ENCODE measurements at places on chromosomes 5 and 9. TPM values are rescaled to one million over a fixed set of nuclear protein-coding genes. Genes with fewer than 3 reads are reported as not detected.

DNA sequence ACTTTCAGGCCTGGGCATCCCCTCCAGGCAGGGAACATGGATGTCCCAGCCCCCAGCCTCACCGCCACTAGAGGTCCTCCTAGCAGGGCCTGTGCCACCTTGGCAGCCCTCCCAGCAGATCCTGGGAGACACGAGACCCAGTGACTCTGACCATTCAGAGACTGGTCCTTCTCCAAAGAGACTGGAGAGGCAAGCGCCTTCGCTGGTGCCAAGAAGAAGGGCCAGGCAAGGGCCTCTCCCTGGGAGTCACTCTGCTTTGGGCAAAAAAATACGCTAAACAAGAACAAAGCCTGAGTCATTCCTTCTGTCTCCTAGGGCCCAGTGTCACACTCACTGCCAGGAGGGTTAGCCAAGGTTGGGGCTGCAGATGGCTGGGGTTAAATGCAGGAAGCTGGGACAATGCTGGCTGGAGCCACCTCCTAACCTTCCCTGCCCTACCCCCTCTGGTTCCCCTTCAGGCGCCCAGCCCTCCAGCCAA, 35.3 kb upstream of the SMIM23 start:
- DNase-seq: peak; percentile 89
- H3K27ac ChIP-seq: no peak overlapping the region
- no peak overlapping the region for H3K4me3 ChIP-seq
- H3K4me1 ChIP-seq: peaks cover 12% of the 10 kb centered on the region
- no peaks in the 10 kb centered on the region for H3K36me3 ChIP-seq
- H3K27me3 ChIP-seq: no peaks in the 10 kb centered on the region

GRCh38 chr5:116858705-116859333, 284.2 kb upstream of the SEMA6A start:
- H3K27me3 ChIP-seq: no peaks in the 10 kb centered on the region
- no peaks in the 10 kb centered on the region for H3K36me3 ChIP-seq
- H3K4me3 ChIP-seq: no peak overlapping the region
- no peak for DNase-seq

The SMARCA2 gene
- total RNA-seq: 78.9 TPM

DNA sequence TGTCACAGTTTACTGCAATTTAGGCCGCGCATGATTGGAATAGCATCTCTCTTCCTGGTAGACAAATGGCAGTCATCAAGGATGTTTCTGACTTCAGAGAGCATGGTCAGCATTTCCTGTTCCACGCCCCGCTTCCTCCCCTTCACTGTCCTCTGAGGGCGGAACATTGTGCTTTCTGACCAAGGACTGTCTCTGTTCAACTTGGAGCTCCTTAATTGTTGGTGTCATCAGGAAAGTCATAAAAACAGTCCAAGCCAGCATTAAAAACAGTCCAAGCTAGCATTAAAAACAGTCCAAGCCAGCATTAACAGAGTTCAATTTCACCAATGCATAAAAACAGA, 301.3 kb upstream of the IRX4 start:
- no peak for DNase-seq
- no peaks in the 10 kb centered on the region for H3K27me3 ChIP-seq
- no peaks in the 10 kb centered on the region for H3K36me3 ChIP-seq
- H3K4me3 ChIP-seq: no peak overlapping the region
- H3K4me1 ChIP-seq: no peaks in the 10 kb centered on the region
- H3K27ac ChIP-seq: no peak overlapping the region

DNA sequence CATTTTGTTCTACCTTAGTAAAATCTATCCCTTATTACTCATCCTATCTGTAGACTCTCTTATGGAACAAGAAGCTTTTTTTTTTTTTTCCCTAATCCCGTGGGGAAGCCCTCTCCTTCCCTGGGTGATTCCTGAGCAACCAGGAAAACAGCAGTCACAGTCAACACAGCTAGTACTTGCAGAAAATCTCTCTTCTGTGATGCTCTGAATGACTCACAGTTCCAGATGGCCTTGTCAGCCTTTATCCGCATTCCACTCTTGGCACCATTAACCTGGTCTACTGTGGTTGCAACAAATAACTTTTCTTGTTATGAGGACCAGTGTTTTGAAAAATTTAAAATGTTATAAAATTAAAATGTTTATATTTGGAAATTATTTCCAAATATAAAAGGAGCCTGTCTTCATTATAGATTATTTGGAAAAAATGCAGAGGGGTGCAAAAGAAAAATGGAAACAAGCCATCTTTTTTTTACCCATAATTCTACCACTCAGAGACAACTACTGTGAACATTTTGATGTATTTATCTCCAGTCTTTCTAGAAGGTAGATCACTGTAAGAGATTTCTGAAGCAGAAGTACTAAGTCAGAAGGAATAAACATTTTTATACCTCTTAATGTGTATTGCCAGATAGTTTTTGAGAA, 486.7 kb downstream of the RAB3C start:
- peaks cover 52% of the 10 kb centered on the region for H3K4me1 ChIP-seq
- peak overlapping the region; percentile 71 for H3K27ac ChIP-seq
- peak; percentile 96 for DNase-seq
- H3K36me3 ChIP-seq: no peaks in the 10 kb centered on the region
- H3K4me3 ChIP-seq: no peak overlapping the region

GRCh38 chr5:169777159-169777558, 140.1 kb downstream of the DOCK2 start:
- H3K27me3 ChIP-seq: no peaks in the 10 kb centered on the region
- no peak overlapping the region for H3K4me3 ChIP-seq
- peaks cover 10% of the 10 kb centered on the region for H3K4me1 ChIP-seq
- no peaks in the 10 kb centered on the region for H3K36me3 ChIP-seq
- no peak for DNase-seq
- no peak overlapping the region for H3K27ac ChIP-seq

GRCh38 chr5:10987925-10988504, 227.0 kb upstream of the DAP start:
- H3K27me3 ChIP-seq: peaks cover 26% of the 10 kb centered on the region
- no peak overlapping the region for H3K4me3 ChIP-seq
- H3K36me3 ChIP-seq: no peaks in the 10 kb centered on the region
- peak; percentile 22 for DNase-seq
- no peaks in the 10 kb centered on the region for H3K4me1 ChIP-seq
- H3K27ac ChIP-seq: no peak overlapping the region

- DNase-seq: peak; percentile 98
- H3K4me3 ChIP-seq: peak overlapping the region; percentile 64
- H3K4me1 ChIP-seq: peaks cover 19% of the 10 kb centered on the region
- H3K27ac ChIP-seq: peak overlapping the region; percentile 99
- no peaks in the 10 kb centered on the region for H3K27me3 ChIP-seq
- no peaks in the 10 kb centered on the region for H3K36me3 ChIP-seq
Measured at GRCh38 chr5:88785746-88786565, 97.0 kb downstream of the MEF2C start.

DNA sequence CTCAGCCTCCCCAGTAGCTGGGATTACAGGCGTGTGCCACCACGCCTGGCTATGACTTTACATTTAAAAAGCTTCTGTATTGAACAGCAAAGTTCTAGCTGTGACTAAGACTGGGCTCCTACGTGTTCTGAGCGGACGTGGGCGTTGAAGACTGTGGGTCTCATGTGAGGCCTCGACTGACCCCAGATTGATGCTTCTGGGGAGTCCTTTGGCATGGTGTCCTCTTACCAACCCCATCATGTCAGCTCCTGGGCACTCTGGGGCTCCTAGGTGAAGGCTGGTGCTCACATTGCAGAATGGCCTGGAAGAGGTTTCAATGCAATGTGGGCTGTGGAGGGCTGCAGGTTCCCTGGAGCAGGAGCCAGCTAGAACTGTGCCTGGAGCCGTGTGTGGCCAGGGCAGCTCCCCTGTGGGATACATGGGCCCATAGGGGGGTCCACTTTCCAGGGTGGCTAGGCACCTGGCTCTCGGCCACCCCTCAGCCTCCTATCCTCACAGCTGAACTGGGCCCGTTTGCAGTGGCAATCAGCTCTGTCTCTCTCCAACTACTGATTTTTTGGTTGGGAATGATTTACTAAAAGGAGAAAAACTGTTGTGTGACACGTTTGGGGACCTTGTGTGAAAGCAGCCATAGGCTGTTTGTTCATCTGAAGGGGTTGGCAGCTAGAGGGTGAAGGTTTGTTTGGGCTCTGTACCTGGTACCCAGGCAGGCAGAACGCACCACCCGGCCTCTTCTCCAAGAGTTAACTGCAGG, 29.7 kb downstream of the SLC25A25 start:
- DNase-seq: no peak
- H3K4me1 ChIP-seq: peaks cover 43% of the 10 kb centered on the region

DNA sequence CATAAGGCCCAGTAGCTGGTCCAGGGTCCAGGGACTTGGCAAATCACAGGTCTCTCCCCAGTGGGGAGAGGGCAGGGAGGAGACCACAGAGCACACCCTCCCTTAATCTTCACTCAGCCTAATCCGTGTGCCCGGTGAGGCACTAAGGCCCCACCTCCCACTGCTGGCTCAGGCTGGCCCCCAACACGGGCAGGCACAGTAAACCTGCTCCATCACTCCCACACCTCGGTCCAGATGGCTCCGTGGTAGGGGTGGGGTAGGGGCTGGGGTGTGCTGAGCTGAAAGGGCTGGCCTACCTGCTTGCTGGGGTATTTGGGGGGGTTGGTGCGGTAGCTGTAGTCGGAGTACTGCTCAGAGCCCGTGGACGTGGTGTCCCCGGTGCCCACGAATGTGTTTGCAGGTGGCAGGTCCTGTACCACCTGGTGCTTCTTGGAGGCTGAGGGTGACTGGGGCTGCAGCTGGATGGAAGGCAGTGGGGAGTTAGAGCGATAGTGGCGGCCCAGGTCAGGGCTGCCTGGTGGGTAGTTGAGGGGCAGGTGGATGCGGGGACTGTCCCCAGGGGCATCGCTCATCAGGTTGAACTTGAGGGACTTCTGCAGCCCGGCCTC, 15.2 kb downstream of the PCDH1 start:
- peaks cover 5% of the 10 kb centered on the region for H3K27me3 ChIP-seq
- H3K4me3 ChIP-seq: no peak overlapping the region
- H3K4me1 ChIP-seq: no peaks in the 10 kb centered on the region
- H3K36me3 ChIP-seq: no peaks in the 10 kb centered on the region

The PPP3R2 gene
- total RNA-seq: not detected

GRCh38 chr5:11378461-11378860, 525.8 kb downstream of the CTNND2 start:
- no peaks in the 10 kb centered on the region for H3K36me3 ChIP-seq
- no peak overlapping the region for H3K4me3 ChIP-seq
- no peaks in the 10 kb centered on the region for H3K4me1 ChIP-seq
- no peak for DNase-seq
- H3K27ac ChIP-seq: no peak overlapping the region
- H3K27me3 ChIP-seq: 0 out of 2 replicates have a peak, but pooled peaks cover 4% of the 10 kb centered on the region
